ENCODE measurements at places on chromosomes 1 and 21. TPM values are rescaled to one million over a fixed set of nuclear protein-coding genes. Genes with fewer than 3 reads are reported as not detected.

DNA sequence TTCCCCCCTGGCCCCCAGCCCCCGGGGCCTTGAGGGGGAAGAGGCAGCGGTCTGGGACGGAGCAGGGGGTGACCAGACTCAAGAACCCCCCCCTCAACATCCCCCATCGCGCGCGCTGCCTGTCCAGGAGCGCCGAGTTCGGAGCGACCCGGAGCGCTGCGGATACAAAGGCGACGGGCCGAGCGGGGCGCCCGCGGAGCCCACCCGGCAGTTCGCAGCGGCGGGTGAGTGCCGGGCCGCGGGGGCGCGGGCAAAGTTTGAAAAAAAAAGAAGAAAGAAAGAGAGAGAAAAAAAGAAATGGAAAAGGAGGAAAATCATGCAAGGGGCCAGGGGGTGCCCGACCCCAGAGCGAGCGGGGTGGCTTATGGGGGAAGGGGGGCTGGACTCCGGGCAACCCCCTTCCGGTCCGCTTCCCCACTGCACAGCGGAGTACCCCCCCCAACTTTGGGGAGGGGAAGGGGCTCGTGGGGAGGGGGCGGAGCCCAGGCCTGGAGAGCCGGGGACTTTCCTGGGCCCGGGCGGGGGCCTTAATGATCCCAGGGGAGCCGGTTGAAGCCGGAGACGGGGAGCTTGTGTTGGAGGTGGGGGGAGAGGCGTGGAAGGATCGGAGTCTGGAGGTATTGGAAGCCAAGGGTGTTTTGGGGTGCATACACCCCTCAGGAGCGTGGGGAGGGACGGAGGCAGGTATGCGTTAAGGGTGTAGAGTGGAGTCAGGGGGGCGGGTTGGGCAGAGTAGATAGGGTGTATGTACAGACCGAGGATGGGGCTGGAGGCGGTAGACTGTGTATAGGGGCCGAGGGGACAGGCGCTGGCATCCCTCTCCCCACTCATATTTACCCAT, 502 bp downstream of the VANGL2 start:
- no peak for DNase-seq

GRCh38 chr1:188706742-188707141, 1770.9 kb downstream of the BRINP3 start:
- DNase-seq: peak; percentile 46

GRCh38 chr1:39508857-39509305, 17.4 kb downstream of the BMP8A start:
- DNase-seq: no peak

GRCh38 chr1:220528679-220529501, 954 bp downstream of the MARK1 start:
- no peak for DNase-seq

SERPINC1 gene
- not detected for total RNA-seq

DNA sequence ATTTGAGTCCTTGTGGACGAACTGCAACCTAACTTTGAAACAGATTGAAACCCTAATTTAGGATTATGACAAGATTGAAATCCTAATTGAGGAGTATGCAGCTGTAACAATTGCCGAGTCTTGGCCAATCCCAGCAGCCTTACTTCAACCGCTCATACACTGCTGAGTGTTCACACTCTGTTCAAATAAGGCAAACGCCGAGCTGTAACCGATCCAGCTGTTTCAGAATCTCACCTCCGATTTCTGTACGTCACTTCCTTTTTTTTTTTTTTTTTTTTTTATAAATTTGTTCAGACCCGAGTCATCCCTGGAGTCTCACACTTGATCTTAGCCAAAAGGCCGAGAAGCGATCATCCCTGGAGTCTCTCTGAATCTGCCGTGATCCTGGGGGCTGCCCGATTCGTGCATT, 22.3 kb upstream of the ATP5PO start:
- no peak for DNase-seq

DNA sequence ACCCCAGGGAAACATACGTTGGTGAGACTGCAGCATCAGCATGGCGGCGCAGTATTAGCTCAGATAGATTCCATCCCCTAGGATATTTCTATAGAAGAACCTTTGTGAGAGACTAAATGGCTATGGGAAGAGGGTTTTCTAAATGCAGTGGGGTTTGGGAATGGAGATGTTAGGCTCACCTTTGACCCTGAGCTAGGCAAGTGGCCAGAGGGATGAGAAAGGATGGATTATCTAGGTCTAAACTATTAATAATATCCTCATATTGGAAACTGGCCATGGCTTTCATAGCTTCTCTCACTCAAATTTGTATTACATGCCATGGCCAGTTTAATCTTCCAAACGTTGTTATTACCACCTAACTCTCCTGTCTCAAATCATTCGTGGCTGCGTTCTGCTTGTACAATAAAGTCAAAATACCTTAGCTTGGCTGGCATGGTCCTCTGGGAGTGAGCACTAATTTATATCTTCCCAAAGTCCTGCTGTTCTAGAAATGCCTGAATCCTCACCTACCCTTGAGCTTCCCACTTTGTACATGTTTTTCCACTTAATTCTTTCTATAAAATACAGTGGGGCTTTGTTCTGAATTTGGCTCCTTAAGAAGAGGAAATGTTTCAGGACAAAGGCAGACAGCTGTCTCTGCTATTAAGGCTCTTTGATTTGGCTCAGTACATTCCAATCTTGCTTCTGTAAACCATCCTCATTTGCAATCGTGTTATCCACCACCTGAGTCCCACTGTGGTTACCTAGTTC, 31.0 kb upstream of the COG2 start:
- DNase-seq: no peak

DNA sequence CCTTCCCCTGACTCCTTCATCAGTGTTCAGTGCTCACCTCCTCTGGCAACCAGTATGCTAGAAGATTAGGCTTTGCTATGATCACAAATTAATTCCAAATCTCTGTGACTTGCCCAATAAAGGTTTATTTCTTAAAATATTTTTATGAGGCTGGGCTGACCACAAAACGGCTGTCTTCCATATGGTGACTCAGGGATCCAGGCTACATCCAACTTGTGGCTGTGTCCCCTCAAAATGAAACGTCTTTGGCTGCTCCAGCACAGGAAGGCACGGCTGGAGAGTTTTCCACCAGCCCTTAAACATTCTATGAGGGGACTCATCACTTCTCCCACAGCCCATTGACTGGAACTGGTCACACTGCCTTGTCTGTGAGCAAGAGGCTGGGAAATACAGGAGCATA, 131.5 kb downstream of the HUNK start:
- no peak for DNase-seq

FMO5 gene
- 1.4 TPM for total RNA-seq

GRCh38 chr21:46049890-46050667, 47.8 kb upstream of the COL6A2 start:
- no peak for DNase-seq

GRCh38 chr1:151802372-151802771, 2.8 kb downstream of the LINGO4 start:
- DNase-seq: no peak

DNA sequence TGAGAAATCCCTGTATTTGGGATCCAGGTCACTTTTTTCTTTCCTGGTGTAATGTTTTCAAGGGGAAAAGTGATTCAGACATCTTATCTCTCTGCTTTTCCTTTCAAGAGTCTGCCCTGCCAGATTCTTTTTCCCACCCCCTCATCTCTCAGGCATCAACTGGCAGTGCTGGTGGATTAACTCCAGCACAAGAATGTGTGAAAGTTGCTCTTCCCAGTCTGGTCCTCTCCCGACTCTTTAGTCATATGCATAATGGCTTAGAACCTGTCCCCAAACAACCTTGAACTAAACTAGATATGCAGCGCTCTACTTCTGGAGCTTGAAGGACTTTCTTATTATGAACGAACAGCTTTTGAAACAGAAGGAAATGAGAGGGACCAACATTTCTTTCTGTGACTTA, 88.5 kb downstream of the SLC44A5 start:
- DNase-seq: no peak

- no peak for DNase-seq
Observed at GRCh38 chr1:96333522-96334235, 387.9 kb upstream of the PTBP2 start.

DNA sequence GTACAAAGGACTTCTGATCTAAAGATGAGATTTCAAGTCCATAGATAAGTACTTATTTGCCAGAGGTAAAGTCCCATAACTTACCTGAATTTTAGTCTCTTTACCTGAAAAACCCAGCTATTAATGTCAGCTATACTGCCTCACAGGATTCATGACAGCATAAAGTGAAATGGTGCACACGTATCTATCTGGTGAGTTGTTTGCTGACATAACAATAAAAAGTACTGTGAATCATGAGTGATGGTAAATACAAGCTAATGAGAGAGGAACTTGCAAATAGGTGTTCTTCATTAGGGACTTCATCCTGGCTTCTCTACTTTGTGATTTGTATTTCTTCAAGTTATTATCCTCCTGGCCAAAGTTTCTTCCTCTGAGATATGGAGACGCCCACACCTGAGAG, 225.1 kb upstream of the C8B start:
- DNase-seq: no peak

GRCh38 chr1:9275567-9276034, 17.1 kb upstream of the SPSB1 start:
- DNase-seq: peak; percentile 74

IGFN1 gene
- 0.03 TPM for total RNA-seq

Data from HT-29 (cell line).